ENCODE measurements at places on chromosomes 4 and X.

DNA sequence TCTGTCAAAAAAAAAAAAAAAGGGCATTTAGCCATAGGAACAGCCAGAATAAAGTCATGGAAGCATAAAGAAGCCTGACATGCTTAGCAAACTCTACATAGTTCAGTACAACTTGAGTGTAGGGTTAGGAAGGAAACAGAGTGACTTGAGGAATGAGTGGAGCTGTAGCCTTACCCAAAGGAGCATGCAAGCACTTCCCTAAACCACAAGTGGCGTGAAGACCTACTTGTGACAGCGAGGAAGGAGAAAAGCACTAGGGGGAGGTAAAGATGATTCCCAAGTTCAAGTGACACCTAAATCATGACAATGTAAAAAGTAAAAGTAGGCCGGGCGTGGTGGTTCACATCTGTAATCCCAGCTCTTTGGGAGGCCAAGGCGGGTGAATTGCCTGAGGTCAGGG, 21.8 kb upstream of the IQSEC2 start:
- DNase-seq = no peak

GRCh38 chrX:28010875-28011274, 29.6 kb upstream of the DCAF8L1 start:
- DNase-seq = no peak

- no peak for DNase-seq
Measured at GRCh38 chrX:147226801-147227200, 412.3 kb upstream of the CXorf51A start.

DNA sequence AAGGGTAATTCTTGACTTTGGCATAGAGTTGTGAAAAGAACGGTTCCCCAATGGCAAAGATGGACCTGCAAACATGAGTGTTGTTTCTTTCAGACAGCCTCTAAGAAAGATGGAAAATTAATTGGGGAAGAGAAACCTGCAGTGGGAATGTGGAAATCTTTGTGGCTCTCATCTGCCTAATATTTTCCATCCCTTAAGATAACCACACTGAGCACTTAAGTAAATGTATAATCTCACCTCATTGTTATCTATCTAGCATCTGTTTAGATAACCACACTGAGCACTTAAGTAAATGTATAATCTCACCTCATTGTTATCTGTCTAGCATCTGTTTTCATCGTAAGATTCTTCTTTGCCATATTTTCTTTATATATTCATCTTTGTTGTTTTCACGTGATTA, 149.3 kb downstream of the NWD2 start:
- no peak for DNase-seq

DNA sequence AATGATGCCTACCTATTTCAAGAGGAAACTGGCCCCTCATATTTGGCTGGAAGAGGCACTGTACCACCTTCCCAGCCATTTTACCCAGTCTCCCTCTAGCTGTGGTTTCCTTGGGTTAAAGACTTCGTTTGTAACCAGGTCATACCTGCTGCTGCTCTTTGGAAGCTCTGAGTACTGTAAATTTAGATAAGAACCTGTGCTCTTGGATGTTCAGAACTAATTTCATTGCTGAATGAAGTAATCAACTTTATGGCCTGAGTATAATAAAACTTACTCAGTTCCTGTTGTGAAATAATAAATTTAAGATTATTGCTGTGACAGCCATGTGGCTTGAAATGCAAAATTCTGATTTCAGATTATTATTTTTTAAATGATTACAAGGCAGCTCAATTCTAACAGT, 12.2 kb downstream of the MTTP start:
- no peak for DNase-seq

DNA sequence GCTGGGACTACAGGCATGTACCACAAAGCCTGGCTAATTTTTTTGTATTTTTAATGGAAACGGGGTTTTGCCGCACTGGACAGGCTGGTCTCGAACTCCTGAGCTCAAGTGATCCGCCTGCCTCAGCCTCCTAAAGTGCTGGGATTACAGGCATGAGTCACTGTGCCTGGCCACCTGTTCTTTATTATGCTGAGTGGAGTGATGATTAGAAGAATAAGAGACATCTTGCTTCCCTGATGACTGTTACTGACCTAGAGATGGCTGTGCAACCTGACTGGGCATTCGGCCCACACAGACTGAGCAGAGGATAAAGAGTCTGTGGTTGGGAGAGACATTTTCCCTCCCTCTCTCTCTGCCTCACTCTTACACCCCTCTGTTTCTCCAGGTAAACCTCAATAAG, 56.7 kb downstream of the SPINK2 start:
- no peak for DNase-seq

GRCh38 chr4:83490876-83491450, 6.1 kb upstream of the ABRAXAS1 start:
- peak; percentile 19 for DNase-seq

- no peak for DNase-seq
Measured at GRCh38 chr4:81723927-81724587, 252.3 kb upstream of the RASGEF1B start.
